ENCODE measurements at places on chromosomes 11 and 22.

DNA sequence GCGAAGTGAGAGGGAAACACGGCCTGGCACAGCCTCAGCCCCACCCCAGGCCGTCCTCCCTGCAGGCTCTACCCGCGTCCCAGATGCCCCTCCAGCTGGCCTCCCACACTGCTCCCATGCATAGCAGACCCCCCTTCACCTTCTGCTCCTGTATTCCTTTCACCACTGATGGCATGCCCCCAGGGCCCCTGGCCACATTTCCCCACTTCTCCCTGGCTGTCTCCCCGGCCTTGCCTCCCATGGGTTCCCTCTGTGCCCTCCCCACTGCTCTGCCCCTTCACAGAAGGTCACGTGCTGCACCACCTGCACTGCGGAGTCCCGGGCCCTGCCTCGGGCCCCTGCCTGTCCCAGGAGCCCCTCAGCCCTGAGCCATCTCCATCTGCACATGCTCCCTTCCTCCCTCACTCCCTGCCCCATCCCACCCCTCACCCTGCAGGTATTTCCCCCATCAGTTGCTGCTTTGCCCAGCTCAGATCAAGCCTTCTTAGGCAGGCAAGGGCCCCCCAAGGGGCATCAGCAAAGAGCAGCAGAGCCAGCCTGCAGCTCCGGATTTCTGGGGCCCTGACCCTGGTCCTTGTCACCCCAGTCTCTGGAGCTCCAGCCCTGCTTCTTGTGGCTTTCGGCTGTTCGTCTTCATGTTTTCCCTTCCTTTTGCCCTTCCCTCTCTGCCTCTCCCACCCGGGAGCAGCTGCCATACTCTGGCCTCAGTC is 46.4 kb downstream of the GAB4 start:
- no peak for DNase-seq

DNA sequence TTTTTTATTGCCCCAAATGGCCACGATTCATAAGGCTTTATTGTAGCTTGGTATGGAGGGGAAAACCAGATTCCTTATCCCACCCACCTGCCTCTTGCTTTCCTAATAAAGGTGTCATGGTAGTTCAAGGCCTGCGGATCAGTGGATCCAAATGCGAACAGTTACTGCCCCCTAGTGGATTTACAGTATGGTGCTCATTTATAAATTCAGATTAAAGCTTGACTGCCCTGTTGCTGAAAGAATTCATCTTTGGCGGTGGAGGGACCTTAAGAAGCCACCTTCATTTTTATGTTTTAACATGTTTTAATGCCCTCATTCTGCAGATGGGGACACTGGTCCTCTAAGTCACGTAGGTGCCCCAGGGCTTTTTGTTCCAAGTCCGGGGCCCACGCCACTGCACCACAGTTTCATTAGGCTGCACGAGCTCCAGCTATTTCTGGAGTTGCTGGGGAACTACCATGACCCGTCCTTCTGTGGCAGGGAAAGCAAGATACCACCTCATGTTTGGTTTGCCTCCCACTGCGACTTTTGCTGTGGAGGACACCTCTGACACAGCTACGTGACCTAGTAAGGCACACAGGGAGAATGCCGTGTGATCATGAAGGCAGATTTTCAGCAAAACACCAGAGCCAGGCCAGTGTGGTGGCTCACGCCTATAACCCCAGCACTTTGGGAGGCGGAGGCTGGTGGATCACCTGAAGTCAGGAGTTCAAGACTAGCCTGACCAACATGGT is 15.6 kb upstream of the INCENP start:
- DNase-seq: no peak

DNA sequence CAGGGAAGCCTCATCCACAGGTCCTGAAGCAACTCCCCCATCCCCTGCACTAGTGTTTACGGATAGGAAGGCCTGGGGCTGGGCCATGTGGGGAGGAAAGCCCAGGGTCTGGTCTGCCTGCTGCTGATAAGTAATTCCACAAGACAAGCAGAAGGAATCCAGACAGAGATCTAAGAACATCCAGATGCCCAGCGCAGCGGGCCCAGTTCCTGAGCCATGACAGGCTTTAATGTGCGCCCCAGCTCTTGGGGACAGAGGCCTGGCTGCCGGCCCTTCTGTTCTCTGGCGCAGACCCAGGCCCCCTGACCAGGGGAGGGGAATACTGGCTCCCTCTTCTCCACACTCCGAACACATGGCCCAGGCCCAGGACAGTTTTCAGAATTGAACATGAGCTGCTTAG is 28.8 kb upstream of the ETS1 start:
- no peak for DNase-seq

- no peak for DNase-seq
Measured at GRCh38 chr11:58999291-58999680, 60.0 kb downstream of the GLYATL1 start.

- no peak for DNase-seq
Measured at GRCh38 chr11:96279018-96279895, 63.7 kb downstream of the MAML2 start.

- peak; percentile 93 for DNase-seq
Measured at GRCh38 chr11:67468759-67469507, at the start of gene TMEM134. TMEM134 (minus strand) TSS chr11:67469251; CDS start chr11:67469192, 59 bp downstream.

DNA sequence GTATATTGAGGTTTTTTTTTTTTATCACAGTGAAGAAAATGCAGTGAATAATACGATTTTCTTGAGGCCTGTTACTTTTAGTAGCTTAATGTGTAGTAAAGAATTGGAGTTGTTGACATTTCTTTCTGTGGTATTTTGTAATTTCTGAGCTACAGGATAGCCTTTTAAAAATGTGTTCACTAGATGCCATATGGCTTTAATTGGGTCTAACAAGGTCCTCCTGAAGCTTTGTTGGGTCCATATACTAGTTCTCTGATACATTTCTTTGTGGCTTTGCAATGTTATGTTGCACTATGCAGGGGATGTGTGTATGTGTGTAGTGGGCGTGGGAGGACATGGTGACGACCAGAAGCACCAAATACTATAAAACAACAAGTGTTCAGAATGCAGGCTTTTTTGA is 25.1 kb downstream of the FBXO7 start:
- no peak for DNase-seq

GRCh38 chr11:30357872-30358271 is 35.0 kb downstream of the ARL14EP start:
- no peak for DNase-seq

- no peak for DNase-seq
Measured at GRCh38 chr11:29171360-29171950, 845.4 kb downstream of the KCNA4 start.

DNA sequence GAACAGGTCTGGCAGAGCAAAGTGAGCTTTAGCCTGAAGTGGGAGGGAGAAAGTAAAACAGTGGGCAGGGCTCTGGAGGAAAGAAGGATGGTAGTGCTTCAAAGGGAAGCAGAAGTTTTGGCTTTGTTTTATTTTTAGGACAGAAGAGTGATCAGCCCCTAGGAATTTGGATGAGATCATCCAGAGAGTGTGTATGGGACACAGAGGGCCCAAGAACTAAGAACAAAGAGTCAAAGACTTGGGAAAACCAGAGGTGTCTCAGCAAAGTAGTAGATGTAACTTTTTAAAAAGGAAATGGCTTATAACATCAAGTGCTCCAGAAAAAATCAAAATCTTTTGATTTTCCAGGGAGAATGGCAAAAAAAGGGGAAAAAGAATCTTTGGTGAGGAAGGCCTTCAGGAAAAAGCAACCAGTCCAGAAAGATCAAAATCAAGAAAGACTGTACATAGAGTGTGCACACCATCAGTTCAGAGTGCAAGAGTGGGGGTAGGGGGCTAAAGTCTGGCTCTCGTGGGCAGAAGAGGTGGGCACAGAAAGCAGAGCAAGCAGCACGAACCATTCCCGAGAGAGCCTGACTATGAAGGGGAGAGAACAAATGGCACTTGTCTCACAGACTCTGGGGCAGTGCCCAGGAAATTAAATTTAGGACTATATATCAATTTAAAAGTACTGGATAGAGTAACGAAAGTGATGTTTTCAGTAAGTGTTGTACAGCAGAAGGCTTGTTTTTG is 30.0 kb downstream of the MAPK1 start:
- no peak for DNase-seq

DNA sequence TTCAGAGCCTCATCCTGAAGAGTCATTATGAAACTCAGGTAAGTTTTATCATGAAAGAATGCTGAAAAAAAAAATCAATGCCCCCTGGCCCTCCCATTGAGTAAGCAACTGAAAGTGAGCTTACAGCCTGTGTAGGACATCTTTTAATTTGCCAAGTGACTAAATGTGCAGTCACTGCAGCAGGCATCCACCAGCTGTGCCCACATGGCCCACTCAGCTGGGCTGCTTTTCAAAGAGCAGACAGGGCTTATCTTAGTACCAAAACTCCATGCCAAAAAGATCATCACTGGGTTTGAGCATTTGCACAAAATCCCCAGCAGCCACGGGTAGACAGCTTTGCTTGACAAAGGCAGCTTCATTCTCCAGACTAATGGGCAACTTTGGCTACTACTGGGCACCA is 709.7 kb downstream of the NTM start:
- no peak for DNase-seq

GRCh38 chr22:50115693-50116092 is 25.9 kb downstream of the MOV10L1 start:
- no peak for DNase-seq

DNA sequence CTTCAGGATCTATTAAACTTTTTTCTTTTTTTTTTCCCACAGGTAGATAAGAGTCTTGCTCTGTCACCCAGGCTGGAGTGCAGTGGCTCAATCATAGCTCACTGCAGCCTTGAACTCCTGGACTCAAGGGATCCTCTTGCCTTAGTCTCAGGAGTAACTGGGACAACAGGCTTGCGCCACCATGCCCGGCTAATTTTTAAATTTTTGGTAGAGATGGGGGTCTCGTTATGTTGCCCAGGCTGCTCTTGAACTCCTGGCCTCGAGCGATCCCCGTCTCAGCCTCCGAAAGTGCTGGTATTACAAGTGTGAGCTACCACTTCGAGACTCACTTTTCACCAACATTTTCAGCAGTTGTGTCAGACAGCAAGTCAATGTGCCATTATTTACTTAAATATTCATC is 962 bp downstream of the SIRT3 start:
- no peak for DNase-seq

- no peak for DNase-seq
Measured at GRCh38 chr11:8757047-8757446, 74.5 kb downstream of the RPL27A start.

DNA sequence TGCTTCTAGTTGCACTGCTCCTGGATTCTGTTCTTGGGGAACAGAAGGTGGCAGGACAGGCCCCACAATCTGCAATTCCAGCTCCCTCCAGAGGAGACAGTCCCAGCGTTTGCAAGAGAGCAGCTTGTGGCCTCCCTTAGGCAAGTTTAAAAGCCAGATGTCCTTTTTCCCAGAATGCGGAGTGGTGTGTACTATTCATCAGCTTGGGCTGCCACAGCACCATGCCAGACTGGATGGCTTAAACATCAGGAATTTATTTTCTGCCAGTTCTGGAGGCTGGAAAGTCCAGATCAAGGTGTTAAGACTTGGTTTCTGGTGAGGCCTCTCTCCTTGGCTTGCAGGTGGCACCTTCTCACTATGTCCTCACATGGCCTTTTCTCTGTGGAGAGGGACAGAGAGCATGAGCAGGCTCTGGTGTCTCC is 11.7 kb downstream of the MIAT start:
- no peak for DNase-seq

DNA sequence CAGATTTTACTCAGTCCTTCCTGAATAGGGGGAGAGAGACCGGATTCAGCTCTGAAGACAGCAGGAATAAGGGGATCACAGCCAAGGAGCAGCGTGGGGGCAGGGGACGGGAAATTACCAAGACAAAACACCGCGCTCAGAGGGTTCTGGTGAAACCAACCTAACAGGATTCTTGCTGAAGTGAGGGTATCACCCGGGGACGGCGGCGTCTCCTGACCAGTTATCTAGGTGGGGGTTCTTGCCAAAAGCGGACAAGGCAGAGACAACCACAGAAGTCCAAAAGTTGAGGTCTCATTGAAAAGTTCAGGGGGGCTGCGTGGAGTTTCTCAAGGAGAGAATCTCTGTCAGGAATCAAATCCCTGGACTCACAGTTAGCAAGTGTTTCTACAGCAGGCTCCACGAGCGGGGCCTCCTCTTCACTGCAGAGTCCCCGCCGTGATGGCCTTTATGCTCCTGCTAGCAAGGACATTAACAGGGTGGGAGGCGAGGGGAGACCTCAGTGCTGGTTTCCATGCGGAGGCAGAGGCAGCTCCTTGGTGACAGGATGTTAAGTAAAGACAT is 291.0 kb downstream of the BRD1 start:
- DNase-seq: no peak

- peak; percentile 45 for DNase-seq
Measured at GRCh38 chr11:120985718-120986569, 38.0 kb upstream of the TBCEL start.

DNA sequence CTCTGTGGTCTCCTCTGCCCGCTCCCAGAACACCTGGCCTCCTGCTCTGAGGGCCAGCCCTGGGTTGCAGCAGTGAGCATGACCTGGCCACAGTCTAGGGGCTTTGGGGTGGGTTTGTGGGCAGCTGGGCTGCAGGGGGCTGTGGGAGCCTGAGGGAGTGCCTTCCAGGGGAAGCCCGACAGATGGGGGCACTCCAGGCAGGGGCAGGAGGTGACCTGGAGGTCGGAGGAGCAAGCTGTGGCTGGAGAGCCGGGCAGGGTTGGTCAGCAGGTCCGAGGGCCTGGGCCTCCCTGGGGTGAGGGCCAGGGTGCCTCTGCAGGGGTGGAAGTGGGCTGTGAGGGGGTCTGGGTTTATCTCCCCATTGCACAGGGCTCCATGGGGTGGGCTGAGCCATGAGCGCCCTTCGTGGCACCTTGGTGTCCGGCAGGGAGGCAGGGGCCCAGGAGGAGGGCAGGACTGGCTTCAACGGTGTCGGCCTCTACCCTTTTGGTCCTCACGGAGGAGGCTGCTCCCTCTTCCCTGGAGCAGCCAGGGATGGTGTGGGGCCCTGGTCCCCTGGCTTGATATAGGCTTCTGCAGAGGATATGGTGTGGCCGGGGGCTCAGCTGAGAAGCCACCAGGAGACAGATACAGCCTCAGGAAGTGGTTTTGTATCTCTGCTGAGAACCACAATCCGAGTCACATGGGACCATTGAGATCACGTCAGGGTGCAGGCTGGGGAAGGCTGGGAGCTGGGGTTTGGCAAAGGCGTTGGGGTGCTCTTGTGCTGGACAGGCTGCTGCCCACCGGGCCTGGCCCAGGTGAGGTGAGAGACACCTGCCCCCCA is 22.3 kb downstream of the KCNQ1 start:
- DNase-seq: peak; percentile 49

- no peak for DNase-seq
Measured at GRCh38 chr22:47943729-47944700, 1181.6 kb downstream of the TBC1D22A start.

DNA sequence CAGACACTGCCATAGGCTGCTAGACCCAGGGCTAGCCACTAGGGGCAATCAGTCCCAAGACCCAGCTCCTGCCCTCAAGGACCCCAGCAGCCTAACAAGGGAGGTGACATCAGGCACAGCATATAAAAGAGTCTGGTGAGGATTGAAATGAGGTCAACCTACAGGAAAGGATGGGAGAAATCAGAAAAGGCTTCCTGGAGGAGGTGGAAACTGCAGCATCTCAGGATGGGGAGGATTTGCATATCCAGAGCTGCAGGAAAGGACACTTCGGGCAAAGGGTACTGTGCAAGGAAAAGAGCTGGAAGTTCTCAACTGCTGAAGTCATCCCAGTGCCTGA is 2.9 kb upstream of the ARFGAP2 start:
- no peak for DNase-seq

All from stimulated activated CD4-positive, alpha-beta T cell treated with anti-CD3 and anti-CD28 coated beads, Interleukin-2, amount 100 ng/mL, for 24 hours (primary cell).